ENCODE measurements at places on chromosomes 6 and 20.

- DNase-seq = no peak
These were observed 1377.8 kb upstream of the CITED2 start for GRCh38 chr6:140752234-140752633.

- no peak for DNase-seq
These were observed at the start of gene BMP7 for GRCh38 chr20:57266291-57267157. BMP7 (minus strand) TSS chr20:57266641; CDS start chr20:57266122, 519 bp downstream.

DNA sequence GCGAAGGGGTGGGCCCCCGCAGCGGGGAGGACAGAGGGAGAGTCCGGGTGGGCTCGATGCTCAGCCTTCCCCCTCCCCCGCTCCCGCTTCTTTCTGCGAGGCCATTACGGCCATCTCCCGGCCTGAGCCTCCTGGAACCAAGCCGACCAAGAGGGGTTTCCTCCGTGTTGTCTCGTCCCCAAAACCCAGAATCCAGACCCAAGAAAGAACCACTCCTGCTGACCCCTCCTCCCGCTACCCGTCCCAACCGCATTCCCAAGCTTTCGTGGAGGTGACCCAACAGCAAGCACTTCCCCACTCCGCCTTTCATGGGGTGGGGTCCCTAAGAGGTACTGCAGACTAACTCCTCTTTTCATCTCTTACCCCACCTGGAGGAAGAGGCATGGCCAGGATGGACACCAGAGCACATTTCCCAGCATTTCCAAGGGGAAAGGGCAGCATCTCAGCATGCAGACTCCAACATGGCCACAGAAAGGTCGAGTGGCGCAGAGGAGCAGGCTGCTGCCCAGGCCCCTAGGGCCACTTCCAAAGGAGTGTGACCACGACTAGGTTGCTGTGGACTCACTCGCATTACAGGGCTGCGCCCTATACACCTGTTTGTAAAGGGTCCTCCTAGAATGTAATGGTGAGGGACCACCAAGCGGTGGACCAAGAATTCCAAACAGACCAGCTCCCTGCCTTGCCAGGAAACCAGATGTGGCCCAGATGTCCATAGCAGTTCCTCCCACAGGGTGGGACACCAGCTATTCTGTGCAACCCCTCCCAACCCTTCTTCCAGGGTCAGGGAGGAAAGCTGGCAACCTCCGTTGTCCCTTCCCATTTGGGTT lies 53.4 kb downstream of the MRPL14 start:
- DNase-seq = peak; percentile 48

GRCh38 chr6:108222064-108222463 lies 38.8 kb downstream of the SNX3 start:
- no peak for DNase-seq

- no peak for DNase-seq
These were observed 23.1 kb upstream of the NEDD9 start for GRCh38 chr6:11255610-11256009.

- DNase-seq = no peak
These were observed 2.8 kb upstream of the CSTL1 start for GRCh38 chr20:23436681-23437080.

GRCh38 chr6:64010010-64010409 lies 374.4 kb downstream of the PHF3 start:
- no peak for DNase-seq

- DNase-seq = no peak
These were observed 3.3 kb upstream of the OXT start for GRCh38 chr20:3068075-3068474.

GRCh38 chr6:11065436-11066202 lies 21.5 kb upstream of the ELOVL2 start:
- no peak for DNase-seq

DNA sequence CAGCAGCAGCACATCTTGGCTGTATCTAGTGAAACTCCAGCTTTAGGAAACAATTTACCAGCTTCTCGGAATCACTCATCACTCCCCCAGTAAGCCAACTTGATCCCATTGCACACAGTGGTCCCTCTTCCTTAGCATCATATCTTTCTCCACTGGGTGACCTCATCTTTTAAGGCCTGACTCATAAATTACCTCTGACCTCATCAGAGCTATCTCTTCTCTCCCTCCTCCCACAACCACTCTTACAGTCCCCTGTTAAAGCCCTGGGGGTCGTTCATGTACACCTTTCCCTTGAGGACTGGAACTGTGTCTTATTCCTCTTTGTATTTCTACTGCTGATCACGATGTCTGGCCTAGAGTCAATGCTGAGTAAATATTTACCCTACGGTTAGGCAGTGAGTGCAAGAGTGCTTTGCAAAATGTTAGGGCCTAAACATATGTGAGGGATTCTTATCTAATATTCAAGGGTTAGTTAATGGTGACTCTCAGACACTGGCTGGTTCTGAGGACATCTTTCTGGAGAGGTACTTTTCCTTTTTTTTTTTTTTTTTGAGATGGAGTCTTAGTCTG lies 187.2 kb downstream of the LRFN2 start:
- no peak for DNase-seq

GRCh38 chr6:71393471-71393870 lies 104.9 kb downstream of the OGFRL1 start:
- no peak for DNase-seq

GRCh38 chr6:35468980-35469750 lies 964 bp downstream of the RPL10A start:
- no peak for DNase-seq

DNA sequence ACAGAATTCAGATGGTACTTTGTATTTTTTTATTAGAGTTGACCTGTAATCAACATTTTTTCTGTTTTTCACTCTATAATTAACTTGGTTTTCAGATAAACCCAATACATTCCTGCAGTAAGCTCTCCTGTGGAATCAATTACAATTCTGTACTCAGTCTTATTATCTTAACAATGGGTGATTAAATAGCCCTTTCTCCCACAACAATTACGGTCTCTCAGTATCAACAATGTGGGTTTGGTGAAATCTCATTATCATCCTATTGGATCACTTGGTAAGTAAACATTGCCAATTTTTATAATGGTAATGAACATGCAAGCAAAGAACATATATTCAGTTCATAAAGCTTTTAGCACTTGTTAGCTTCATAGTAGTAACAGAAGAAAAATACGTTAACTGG lies 438.9 kb upstream of the EPHA7 start:
- no peak for DNase-seq

Measured in GM19239 (cell line).